ENCODE measurements at places on chromosomes 11 and 22.

DNA sequence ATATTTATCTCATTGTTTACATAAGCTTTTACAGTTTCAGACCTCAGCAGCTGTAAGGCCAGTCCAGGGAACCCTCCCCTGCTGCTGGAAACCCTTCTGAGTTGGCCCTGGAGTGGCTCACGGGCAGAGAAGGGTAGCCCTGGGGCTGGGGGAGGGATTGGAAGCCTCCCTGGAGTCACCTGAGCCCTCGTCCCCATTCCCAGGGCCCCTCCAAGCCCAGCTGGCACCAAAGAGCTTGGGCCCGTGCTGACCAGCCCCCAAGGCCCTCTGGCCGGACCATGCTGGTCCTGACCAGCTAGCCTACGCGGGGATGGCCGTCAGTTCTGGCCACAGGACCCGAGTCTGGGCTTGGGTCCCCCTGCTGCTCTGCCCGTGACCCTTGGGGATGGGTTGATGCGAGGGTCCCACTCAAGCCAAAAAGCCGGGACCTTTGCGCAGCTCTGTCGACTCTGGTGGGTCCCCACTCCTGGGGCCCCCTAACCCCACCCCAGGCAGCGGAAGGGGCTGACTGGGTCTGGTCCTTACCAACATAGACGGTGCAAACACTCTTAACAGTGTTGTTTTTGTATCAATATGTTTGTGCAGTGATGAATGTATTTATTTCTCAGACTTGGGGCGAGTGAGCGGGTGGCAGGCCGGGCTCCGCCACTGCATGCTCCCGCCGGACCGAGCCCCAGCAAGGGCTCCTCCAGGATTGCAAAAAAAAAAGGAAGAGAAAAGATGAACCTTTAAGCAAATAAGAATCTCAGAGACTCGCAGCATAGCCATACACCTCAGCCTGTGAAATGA, 17.5 kb upstream of the TMEM191C start:
- DNase-seq = no peak

- no peak for DNase-seq
These were observed 240.5 kb upstream of the FAT3 start for GRCh38 chr11:91984033-91984584.

- no peak for DNase-seq
These were observed 13.8 kb downstream of the TPST2 start for GRCh38 chr22:26576026-26576680.

DNA sequence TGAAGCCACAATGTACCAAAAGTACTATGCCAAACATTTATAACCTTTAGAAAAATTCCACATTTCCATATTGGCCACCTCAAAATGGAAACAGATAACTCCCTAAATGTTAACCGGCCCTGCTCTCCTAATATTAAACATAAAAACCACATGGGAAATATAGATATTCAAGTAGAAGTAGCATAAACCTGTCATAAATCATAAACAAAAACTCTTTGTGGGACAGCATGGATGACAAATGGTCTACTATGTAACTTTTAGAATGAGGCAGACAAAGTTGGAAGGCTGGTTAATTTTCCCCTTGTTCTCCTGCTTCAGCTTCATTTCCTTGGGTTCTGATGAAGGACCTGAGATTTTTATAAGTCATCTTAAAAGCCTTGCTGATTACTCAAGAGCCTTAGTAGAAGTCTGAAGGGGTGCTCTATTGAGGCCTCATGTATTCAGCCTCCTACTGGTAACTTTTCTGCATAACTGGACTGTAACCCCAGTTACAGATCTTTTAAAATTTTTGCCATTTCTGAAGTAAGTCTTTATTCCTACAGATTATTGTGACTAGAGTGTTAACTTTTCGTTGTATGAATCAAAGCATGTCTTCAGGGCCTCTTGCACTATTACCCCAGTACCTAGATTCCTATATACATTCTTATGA, 116.4 kb downstream of the STIM1 start:
- no peak for DNase-seq

GRCh38 chr11:13876423-13876822, 86.1 kb upstream of the SPON1 start:
- no peak for DNase-seq

All from AG08395 (cell line).